ENCODE measurements at places on chromosomes 12 and 14.

DNA sequence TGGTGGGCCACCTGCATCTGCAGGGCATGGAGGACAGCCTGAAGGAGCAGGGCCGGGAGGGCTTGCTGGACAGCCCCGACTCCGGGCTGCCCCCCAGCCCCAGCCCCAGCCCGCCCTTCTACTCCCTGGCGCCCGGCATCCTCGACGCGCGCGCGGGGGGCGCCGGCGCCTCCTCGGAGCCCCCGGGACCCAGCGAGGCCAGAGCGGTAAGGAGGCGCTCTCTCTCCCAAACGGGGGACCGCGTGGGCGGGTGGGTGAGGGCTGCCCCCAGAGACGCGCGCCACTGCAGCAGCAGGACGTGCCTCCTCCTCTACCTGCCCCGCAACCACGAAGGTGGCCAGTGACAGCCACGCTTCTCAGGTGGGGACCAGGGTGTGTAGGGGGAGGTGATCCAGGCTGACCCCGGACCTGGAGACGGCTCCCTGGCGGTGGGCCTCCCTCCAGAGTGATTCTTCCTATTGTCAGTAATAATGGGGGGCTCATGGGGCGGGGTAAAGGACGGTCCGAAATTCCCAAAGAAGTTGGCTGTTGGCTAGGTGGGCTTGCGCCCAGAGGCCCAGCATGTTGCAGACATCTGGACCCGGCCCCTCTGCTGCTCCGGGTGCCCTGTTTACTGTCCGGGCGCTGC lies 652 bp downstream of the RFLNA start:
- DNase-seq: no peak

- DNase-seq: no peak
These were observed 493.8 kb downstream of the RPS29 start for GRCh38 chr14:49092345-49092744.

GRCh38 chr14:30264161-30264560 lies 294.8 kb upstream of the G2E3 start:
- DNase-seq: no peak

GRCh38 chr12:113260127-113260526 lies 38.9 kb downstream of the TPCN1 start:
- DNase-seq: no peak

- DNase-seq: peak; percentile 38
These were observed 77.2 kb downstream of the SERPINA3 start for GRCh38 chr14:94689218-94689984.
